ENCODE measurements at places on chromosomes 7 and 10.

DNA sequence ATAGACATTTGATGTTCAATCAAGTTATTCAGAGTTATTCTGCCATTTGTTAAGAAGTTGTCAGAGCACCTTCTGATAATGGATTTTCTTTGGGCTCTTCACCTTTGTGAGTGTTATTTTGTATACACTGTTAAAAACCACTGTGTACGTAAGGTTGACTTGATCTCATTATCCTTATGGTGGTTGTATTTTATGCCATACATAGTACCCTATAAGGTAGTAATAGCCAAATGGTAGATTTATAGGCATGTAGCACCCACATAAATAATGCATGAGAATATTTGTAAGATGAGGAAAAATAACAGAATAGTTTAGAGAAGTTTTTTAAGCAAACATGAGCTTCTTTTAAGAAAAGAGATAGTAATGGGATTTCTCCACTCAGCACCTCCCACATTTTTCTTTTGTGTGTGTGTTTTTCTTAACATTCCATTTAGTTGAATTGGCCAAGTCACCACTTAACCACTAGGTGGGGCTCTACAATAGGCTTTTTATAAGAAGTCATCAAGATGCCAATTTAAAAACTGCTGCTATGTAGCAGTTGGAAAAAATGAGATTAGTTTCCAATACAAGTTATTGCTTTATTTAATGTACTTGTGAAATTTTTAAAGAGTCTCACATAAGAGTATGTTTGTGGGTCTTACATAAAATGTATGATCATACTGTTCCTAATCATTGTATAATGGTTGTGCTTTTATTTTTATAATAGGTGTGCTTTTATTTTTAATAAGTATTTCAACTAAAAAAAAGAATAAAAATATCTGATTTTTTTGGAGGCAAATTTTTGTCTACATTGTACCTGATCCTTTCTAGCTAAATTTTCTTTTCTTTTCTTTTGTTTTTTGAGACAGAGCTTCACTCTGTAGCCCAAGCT lies 41.1 kb upstream of the STMP1 start:
- no peak for DNase-seq

- no peak for DNase-seq
These were observed 79.2 kb downstream of the CAMK1D start for GRCh38 chr10:12428447-12429135.

GRCh38 chr7:553636-554111 lies 34.0 kb upstream of the PDGFA start:
- no peak for DNase-seq

- DNase-seq: no peak
These were observed 13.3 kb upstream of the CELF2 start for GRCh38 chr10:11004144-11005077.

Data from left ventricle myocardium superior (tissue), 1 donor.